ENCODE measurements at places on chromosomes 4 and X.

DNA sequence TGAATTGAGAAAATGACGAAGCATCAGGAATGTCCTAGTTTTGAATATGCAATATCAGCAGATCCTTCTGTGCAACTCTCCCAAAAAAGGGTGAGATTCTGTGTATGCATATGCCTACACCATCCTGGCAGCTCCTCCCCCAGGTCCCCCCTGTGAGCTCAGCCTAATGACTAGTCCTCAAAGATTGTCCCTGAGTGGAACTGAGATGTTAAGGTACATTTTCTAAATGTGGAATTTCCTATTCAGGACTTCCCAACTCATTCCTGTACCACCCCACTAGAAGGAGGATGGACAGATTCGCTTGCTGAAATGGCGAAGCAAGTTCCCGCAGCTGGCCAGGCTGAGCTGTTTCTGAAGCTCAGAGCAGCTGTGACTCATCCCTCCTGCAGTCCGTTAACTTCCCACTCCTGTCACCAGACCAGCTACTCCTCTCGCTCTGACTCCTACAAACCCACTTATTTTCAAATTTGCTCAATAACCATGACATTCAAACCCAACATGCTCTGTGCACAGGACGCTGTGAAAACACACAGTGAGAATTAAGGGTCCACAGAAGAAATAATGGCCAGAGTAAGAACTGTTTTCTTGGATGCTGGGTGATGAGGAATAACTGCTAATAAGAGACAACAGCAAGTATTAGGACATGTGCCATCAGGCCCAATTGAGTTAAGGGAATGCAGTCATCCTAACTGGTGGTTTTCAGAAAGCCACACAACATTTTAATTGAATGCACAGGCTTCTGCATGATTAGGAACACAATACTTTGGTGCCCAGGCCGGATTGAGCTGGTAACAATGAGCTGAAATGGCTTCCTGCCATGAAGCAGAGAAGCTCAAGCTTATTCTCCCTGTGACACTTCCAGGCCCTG, 40.0 kb upstream of the IRF2 start:
- DNase-seq = peak; percentile 48

GRCh38 chr4:24244663-24245490, 339.5 kb downstream of the DHX15 start:
- no peak for DNase-seq

GRCh38 chr4:183141997-183142396, 42.9 kb downstream of the WWC2 start:
- DNase-seq = no peak

DNA sequence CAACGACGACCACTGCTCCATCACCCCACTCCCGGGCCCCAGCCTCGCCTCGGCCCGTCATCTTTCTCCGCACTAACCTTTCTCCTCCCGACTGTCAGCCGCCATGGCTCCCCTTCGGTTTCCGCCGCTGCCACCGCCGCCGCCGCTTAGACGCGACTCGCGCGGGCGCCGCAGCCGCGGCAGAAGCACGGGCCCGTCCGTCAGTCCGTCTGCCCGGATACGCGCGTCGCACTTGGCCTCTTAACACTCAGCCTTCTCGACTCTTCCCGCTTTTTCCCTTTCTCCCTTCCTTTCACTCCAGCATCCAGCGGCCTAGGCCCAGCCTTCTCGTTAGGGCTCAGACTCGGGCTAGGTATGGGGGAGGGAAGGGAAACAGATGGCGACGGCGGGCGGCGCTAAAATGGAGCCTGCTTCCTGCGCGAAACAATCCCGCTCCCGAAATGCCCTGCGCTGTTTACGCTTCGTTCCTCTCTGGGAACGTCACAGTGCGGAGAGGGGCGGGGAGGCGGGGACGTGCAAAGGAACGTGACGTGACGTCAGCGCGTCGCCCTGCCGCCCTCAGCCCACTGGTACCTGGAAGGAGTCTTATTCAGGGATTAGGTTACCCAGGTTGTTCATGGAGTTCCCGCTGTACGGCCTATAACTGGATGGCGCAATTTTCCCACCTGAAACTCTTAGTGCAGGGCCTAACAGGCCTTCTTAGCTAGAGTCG, at the start of gene YTHDC1:
TSS of gene YTHDC1 (minus strand) at position 442 of the 712 bp plus-strand sequence. CDS start at position 105, 337 bp downstream.
- DNase-seq = peak; percentile 98

DNA sequence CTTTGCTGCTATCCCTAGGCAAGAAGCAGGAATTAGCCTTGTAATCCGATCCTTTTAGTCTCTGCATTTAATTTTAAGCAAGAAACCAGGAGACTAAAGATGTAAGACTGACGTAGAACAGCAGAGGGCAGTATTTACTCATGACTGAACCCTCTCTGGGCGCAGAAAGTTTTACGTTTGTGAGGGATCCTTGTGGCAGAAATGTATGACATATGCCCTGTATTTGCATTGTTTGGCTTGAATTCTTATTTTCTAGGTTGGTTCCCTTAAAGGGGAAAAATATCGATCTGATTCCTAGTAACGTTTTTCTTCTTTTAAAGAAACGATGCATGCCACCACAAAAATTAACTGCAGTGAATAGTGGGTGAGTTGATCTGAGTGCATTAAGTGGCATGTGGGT, 1.3 kb upstream of the FAT4 start:
- DNase-seq = peak; percentile 95

- DNase-seq = peak; percentile 76
Measured at GRCh38 chr4:3304831-3305609, 12.2 kb downstream of the RGS12 start.

GRCh38 chr4:39237179-39237578, 54.9 kb downstream of the WDR19 start:
- DNase-seq = no peak

- DNase-seq = peak; percentile 16
Measured at GRCh38 chrX:38803243-38803587, 2.0 kb downstream of the MID1IP1 start.

GRCh38 chrX:34880656-34881055, 61.9 kb upstream of the FAM47B start:
- no peak for DNase-seq

DNA sequence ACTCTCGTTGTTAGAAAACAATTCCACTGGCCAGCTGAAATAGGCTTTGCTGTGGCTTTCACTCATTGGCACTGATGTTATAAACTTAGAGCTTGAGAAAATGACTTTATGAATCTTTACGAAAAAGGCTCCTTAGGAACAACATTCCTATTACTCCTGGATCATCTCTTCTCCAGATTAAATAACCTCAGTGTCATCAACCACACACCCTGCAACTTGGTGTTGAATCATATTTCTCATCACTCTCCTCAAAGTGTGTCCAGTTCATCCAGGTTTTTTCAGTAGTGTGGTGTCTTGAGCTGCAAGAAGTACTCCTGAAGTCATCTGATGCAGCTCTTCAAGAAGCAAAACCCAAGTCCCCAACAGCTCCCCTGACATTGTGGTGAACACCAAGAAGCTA, 28.1 kb upstream of the ANOS1 start:
- DNase-seq = no peak
